Mesothelial cell of epicardium (in vitro differentiated cells): ENCODE measurements at places on chromosomes 5 and 9.

DNA sequence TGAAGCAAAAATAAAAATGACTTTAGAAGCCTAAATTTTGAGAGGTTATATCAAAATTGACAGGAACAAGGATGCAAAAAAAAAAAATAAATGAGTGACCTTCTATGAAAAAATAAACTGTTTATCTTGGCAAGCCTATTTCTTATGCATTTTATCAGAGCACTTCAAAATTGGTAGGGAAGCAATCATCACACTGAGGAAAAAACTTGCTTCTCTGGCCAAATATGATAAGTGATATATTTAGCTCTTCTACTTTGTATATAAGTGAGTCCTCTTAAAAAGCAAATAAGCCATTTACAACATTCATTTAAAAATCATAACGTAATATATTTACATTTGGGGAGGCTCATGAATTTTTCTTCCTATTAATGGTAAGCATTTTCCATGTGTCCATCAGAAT, 287.1 kb downstream of the FBXL17 start:
- DNase-seq, result no peak

DNA sequence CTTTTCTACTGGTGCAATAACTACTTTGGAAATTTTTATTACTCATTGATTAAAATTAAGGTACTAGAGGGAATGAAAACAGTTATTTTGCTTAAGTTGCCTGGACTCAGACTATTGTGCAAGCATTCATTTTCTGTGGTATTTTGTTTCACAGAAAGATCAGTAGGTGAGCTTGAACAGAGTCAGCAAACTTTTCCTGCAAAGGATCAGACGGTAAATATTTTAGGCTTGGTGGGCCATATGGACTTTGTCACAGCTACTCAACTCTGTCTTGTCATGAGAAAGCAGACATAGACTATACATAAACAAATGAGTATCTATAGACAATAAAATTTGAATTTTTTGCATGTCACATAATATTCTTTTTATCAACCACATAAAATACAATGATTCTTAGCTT, 1036.4 kb downstream of the NR2F1-AS1 start:
- DNase-seq, result no peak

- DNase-seq, result no peak
Observed at GRCh38 chr5:24059006-24059405, 551.6 kb downstream of the PRDM9 start.

GRCh38 chr9:120184266-120184665, 395.7 kb downstream of the CDK5RAP2 start:
- DNase-seq, result no peak

DNA sequence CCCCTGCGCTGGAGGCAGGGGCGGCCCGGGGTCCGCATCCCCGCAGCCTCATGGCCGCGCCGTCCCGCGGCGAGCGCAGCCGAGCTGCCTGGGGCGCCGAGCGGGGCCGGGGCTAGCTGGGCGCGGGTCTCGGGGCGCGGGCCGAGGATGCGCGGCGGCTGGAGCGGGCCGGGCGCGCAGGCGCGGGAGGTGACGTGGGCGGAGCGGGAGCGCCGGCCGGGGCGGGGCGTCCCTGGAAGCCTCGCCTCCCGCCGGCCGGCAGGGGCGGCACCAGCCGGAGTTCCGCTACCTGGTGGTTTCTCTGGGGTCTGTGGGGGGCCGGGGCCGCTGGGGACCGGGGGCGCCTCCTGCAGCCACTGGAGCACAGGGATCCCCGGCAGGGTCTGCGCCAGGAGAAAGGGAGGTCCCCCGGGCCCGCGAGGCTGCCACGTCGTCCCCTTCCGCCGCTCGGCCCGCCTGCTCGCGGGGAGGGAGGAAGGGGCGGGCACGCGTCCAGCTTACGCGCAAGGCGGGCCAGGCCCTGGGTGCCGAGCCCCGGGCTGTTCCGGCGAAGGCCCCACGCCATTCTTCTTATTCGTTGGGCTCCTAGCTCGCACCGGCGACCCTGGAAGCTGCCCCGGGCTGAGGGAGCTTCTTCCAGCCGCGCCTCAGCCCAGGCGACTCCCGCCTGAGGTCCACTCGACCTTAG, at the start of gene LPCAT1:
Gene LPCAT1 (minus strand): TSS at position 168 of the 688 bp plus-strand sequence. CDS start 116 bp downstream, at position 52.
- DNase-seq, result peak; percentile 89

GRCh38 chr9:131650254-131650653, 89.6 kb downstream of the RAPGEF1 start:
- no peak for DNase-seq

GRCh38 chr9:105281926-105282325, 37.5 kb downstream of the SLC44A1 start:
- no peak for DNase-seq

GRCh38 chr5:7078901-7079300, 317.0 kb upstream of the ADCY2 start:
- DNase-seq, result no peak

GRCh38 chr5:96968074-96968473, 32.2 kb downstream of the LNPEP start:
- no peak for DNase-seq
